ENCODE measurements at places on chromosomes 12 and 14.

GRCh38 chr14:101233021-101233366, 328.3 kb upstream of the DIO3 start:
- no peak for DNase-seq

DNA sequence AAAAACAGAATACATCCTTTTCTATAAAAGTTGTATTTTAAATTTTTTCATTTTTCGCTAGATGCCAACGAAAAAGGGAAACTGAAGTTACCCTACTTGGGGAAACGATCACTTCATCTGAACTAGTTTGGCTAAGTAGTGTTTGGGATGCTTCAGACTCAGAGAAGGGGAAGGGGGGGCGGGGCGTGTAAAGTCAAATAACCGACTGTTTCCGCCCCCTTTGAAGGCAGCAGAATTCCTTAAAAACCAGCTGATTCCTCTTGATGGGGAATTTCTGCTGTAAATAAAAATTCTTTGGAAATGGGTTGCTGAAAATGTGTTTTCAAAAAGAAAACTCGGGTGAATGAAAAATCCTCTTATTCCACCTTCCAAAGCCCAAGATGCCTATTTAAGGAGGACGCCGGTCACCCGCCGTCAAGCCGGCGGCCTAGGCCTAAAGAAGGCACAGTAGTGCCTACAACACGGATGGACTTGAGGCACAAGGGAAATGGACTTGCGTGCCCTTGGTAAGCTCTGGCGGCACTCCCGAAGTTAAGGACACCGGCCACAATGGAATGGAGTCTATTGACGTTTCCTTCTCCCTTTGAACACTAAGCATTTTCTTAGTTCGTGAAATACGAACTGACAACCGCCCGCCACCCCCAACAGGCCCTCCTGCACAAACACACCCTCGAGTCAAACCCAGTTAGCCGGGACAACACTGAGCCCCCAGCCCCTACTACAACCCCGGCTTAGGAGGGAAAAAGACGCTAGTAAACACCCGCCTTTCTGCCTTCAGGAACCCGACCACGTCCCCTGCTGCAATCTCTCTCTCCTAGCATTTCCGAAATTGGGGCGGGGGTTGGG, 1.9 kb downstream of the ATXN2 start:
- peak; percentile 72 for DNase-seq

- DNase-seq, result no peak
These were observed 328.0 kb downstream of the DPF3 start for GRCh38 chr14:72565917-72566316.

GRCh38 chr12:59329462-59329861, 266.4 kb upstream of the SLC16A7 start:
- DNase-seq, result no peak

DNA sequence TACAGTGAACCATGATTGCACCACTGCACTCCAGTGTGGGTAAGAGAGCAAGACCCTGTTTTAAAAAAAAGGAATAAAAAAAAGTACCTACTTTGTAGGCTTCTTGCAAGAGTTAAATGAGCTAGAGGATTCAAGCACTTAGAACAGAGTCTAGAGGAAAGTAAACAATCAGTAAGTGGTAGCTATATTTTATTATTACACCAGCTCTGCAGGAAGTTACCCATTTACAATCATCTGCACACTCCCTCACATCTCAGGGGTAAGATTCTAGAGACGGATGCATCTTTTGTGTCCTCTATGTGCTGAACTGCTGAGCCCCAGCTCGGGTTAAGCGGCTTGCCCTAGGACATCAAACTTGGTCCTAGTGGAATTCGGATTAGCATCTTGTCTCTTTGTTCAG, 67.3 kb downstream of the KCNK10 start:
- DNase-seq, result no peak

DNA sequence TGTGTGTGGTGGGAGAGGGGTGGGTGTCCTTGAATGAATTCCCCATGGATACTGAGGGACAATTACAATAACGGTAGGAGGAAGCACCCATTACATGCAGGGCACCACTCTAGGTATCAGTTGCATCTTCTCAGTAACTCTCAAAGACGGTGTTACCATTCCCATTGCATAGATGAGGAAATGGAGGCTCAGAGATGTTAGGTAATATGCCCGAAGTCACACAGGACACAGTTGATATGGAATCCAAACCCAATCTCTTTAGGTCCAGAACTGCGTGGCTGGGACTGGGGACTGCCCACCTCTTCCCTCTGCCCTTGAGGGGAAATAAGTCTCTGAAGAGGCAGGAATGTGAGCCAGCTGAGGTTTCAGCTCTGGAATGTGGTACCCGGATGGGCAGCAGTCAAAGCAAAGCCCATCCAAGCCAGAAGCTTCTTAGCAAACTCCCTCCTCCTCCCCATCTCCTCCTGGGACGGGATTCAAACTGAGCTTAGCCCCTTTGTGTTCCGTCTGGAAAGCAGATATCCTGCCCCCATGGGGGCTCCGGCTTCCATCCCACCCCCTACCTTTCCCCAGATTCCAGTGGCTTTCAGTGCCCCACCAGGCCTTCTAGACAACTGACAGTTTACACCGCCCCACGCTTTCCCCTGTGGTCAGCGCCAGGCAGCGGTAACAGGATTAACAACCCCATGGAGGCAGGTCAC, 187.5 kb downstream of the RBM19 start:
- DNase-seq, result no peak

GRCh38 chr12:91852634-91853033, 293.0 kb downstream of the BTG1 start:
- no peak for DNase-seq

- DNase-seq, result no peak
These were observed 194.4 kb downstream of the EFCAB11 start for GRCh38 chr14:89760086-89760485.

DNA sequence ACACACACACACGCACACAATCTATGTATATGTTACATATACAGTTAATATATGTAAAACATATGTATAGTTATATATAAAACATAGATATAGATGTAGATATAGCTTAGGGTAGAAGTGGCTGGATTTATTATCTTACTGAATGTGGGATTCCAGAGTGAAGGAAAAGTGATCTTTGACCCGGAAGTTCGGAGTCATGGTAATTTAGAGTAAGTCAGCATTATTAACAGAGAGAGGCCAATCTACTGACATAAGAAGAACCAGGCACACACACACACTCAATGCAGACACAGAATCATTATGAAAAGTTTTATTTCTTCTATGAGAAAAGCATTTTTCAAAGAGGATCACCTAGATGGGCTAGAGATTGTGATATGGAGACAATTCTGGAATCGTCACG, 384.2 kb upstream of the NOVA1 start:
- no peak for DNase-seq

- DNase-seq, result no peak
These were observed 23.7 kb upstream of the CHST11 start for GRCh38 chr12:104433061-104433460.

DNA sequence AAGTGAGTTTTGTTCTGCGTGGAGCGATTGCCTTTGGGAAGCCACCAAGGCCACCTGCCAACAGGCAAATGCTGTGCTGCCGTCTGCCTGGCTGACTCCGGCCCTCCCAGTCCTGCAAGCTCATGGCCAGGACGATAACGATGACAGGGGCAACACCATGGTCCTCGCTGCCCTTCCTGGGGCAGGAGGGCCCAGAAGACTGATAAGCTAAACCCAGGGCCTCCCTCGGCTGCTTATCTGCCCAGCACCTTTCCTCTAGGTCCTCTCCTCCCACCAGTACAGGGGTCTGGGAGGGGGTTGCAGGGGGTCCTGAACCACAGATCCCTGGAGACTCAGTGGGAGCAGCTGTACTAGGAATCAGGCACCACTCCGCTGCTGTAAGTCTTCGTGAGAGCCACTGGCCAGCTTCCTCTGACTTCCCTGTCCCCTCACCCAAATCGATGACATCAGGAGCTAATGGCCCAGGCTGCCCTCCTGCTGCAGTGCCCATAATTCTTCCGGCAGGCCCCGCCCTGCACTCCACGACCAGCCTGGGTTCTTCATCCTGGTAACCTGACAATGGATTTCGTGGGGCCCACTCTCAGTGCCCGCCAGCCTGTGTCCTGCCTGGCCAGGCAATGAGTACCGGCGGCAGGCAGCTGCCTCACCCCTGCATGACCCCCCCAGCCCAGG, 5.1 kb downstream of the ANKRD9 start:
- DNase-seq, result no peak

DNA sequence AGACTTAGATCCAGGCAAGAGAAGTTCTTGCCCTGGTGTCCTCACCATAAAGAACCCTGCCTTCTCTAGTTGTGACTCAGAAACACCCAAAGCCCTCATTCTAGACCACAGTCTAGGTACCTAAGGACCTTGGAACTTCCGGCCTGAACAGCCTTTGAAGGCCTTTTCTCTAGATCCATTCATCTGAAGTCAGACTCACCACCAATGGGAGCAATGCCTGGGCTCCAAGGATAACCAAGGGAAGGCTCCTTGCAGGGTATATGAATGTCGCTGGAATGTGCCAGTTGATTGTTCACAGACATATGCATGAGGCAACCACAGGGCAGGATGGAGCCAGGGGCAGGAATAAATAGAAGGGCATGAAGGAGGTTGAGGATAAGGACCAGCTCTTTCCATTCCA, 86.3 kb downstream of the PLCZ1 start:
- DNase-seq, result no peak

DNA sequence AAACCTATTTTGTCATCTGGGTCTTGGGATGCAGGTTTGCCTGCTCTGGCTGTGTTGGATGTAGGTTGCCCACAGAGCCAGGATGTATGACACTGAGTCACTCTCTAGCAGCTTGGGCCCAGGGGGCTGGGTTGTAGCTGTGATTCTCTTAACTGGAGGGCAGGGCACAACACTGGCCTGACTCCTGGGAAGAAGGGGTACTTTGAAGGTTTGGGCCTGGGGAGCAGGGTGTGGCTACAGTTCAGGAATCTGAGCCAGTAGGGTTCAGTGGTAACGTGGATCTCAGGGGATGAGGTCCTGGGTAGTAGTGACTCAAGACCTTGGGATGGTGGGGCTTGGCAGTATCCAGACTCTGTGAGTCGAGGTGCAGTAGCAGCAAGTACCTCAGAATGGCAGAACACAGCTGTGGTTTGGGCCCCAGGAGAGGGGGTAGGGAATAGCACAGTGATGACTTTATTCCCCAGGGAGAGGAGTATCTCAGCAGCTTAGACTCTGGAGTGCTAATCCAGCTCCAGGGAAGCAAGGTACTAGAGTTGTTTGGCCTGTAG, 25.7 kb downstream of the TBC1D15 start:
- DNase-seq, result peak; percentile 83

- DNase-seq, result no peak
These were observed 147.7 kb downstream of the KIF26A start for GRCh38 chr14:104286086-104286485.

DNA sequence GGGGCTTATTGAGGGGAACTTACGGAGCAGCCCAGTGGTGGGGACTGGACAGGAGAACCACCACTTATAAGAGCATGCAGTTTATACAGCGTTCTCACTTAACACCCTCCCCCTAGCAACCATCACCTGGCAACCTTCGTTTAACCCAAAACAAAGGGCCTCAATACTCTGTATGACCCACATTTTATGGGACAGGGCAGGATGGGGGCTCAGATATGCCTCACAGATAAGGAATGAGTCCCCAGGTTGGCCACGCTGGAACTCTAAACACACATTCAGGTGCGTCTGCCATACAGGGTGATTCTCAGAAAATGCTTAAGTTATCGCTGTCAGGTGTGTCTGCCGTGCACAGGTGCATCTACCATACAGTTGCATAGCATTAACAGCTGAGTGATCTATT, 99.2 kb downstream of the GCH1 start:
- DNase-seq, result no peak

DNA sequence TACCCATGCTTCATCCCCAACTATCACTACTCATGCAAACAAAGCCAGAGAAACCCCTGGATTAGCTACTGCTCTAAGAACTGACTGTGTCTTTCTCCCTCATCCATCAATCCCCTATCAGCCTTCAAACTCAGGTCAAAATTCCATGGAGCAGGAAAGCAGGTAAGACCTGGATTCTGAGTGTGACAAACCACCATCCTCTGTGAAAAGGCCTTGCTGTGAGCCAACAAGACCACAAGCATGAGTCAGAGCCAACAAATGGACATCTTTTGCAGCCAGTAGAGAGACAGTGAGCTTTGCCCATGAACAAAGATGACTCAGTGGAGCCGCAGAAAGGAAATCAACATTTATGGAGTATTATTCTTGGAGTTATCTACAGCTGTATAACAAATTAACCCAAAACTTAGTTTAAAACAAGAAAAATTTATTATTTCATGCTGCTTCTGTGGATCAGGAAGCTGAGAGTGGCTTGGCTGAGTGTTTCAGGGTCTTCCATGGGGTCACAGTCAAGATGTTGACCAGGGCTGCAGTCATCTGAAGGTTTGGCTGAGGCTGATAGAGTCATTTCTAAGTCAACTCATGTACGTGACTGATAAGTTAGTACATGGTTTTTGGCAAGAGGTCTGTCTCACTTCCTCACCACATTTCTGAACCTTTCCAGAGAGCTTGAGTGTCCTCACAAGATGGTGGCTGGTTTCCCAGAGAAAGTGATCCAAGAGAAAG, 61.1 kb downstream of the PITPNM2 start:
- DNase-seq, result peak; percentile 96

DNA sequence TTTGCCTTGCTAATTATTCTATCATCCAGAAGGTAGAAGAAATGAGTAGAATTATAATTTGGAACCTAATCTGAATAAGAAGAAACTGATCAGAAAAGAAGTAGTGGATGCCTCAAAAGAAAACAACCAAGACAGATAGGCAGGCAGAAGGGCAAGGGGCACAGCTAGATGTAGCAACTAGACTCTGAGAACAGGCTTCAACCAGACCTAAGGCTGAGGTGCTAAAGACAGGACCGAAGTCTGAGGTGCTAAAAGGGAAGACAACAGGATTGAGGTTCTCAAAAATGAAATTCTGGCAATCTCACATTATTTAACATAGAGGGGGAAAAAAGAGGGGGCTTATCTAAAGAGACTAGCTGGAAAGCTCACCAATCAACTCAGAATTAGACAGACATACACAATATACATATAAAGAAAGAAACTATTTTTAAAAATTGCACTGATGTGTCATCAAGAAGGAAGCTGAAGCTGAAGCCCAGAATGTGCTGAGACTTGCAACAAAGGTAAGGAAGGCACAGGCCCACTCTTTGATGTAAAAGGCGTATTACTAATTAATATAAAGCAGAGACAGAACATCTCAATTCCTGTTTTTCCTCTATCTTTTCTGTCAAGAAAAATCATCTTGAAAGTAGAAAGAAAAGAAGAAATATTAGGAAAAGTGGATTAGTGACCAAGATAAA, 43.8 kb upstream of the CSRNP2 start:
- peak; percentile 5 for DNase-seq

DNA sequence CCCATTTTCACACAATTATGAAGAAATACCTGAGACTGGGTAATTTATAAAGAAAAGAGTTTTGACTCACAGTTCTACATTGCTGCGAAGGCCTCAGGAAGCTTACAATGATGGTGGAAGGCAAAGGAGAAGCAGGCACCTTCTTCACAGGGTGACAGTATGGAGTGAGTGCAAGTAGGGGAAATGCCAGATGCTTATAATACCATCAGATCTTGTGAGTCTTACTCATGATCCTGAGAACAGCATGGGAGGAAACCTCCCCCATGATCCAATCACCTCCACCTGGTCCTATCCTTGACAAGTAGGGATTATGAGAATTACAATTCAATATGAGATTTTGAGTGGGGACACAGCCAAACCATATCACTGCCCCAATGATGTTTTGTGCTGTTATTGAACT, 189.3 kb upstream of the CRY1 start:
- DNase-seq, result no peak

GRCh38 chr12:64494998-64495729, 43.2 kb downstream of the TBK1 start:
- DNase-seq, result no peak
